Activated B cell treated with CpG ODN at 0.5 μM for 24 hours (primary cell): ENCODE measurements at places on chromosomes 11 and 22.

DNA sequence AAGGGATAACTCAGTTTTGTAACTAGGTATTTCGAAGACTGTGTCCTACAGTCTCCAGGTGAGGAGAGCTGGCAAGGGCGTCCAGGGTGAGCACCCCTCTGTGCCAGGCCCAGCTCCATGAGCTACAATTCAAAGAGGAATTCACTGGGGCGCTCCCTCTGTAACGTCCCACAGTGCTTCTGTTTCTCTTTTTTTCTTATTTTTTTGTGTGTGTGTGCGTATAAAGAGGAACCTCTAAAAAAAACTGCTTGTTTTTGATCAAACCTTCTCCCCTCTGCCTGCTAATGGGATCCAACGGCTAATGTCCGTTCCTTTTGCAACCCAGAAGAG is 17.1 kb downstream of the ASCC2 start:
- H3K4me3 ChIP-seq, result no peak overlapping the region
- H3K4me1 ChIP-seq, result peaks cover 6% of the 10 kb centered on the region
- DNase-seq, result no peak
- peak overlapping the region; percentile 50 for H3K27ac ChIP-seq

- no peaks in the 10 kb centered on the region for H3K4me1 ChIP-seq
- peaks cover 9% of the 10 kb centered on the region for H3K27me3 ChIP-seq
- no peak overlapping the region for H3K27ac ChIP-seq
- H3K36me3 ChIP-seq, result no peaks in the 10 kb centered on the region
- no peak overlapping the region for H3K4me3 ChIP-seq
- DNase-seq, result no peak
Measured at GRCh38 chr11:123143476-123143875, 51.6 kb downstream of the CLMP start.

DNA sequence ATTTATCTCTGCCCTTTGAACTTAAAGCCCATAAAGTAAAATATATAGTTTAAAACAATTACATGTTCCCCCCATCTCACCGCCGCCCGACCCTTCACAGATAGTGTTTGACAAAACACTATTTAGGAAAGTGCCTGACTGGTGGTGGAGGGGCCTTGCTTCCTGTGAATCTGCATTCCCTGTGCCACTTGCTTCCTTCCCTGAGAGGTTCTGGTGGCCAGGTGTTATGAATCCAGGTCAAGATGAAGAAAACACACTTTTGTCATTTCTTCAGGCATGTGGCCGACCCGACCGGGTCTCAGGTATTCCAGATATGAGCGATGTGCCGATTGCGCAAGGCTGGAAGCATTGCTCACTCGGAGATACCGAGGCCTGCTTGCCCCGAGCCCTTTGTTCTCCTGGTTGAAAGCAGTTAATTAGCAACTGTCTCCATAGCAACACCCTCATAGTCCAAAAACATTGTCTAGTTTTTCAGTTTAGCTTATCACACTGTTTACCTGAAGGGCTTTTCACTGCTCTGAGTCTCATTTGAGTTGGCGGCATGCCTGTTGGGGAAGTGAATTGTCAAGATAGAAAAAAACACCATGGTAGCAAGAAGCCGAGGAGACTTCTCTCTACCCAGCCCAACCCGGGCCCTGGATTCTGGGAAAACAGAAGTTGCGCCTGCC is 128.3 kb downstream of the TEAD1 start:
- no peaks in the 10 kb centered on the region for H3K4me1 ChIP-seq
- no peak overlapping the region for H3K4me3 ChIP-seq
- H3K36me3 ChIP-seq, result no peaks in the 10 kb centered on the region
- peaks cover 16% of the 10 kb centered on the region for H3K27me3 ChIP-seq

DNA sequence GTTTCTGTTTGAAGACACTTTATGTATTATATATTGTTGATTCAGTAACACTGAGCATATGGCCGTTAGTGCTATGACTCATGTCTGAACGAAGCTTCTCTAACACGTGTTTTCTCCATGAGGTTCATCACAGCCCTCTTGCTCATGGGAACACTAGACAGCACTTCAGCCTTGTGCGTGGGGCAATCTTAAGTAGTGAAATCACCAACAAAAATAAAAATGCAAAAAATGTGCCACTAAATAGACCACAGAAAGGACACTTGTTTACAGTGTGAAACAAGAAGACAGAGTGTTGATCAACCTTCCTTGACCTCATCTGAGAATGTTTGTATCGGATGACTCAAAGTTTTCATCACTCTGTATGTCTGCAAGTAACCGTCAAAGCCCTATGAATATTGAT is 94.5 kb downstream of the FDX1 start:
- peaks cover 19% of the 10 kb centered on the region for H3K4me1 ChIP-seq
- no peak overlapping the region for H3K27ac ChIP-seq

- no peak overlapping the region for H3K27ac ChIP-seq
- H3K27me3 ChIP-seq, result no peaks in the 10 kb centered on the region
- H3K4me3 ChIP-seq, result no peak overlapping the region
- peaks cover 56% of the 10 kb centered on the region for H3K36me3 ChIP-seq
- DNase-seq, result no peak
Measured at GRCh38 chr11:111829185-111829968, 42.0 kb downstream of the ALG9 start.

DNA sequence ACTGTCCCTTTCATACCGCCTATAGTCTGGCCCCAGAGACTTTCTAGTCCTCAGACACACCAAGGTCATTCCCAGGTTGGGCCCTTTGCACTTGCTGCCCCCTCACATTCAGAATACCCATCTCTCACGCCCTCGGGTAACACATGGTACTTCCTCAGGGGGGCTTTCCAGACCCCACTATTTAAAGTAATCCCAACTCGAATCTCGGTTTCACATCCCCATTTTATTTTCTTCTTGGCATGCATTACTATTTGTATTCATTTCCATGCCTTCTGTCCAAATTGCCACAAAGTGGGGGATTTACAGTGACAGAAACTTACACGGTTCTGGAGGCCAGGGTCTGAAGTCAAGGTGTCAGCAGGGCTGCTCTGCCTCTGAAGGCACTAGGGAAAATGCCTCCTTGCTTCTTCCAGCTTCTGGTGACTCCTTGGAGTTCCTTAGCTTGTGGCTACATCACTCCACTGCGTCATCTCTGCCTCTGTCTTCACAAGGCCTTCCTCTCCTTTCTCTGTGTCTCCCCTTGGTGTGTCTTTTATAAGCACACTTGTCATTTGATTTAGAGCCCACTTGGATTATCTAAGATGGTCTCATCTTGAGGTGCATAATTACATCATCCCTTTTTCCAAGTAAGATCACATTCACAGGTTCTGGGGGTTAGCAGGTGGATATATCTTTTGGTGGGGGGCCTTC is 15.1 kb downstream of the RCN1 start:
- peaks cover 11% of the 10 kb centered on the region for H3K4me1 ChIP-seq
- peaks cover 3% of the 10 kb centered on the region for H3K27me3 ChIP-seq
- DNase-seq, result no peak
- no peak overlapping the region for H3K4me3 ChIP-seq
- peaks cover 23% of the 10 kb centered on the region for H3K36me3 ChIP-seq

- no peak for DNase-seq
- H3K27ac ChIP-seq, result no peak overlapping the region
- H3K27me3 ChIP-seq, result no peaks in the 10 kb centered on the region
Measured at GRCh38 chr11:17385926-17386325, 2.5 kb downstream of the KCNJ11 start.

- no peaks in the 10 kb centered on the region for H3K36me3 ChIP-seq
- no peak overlapping the region for H3K4me3 ChIP-seq
- DNase-seq, result no peak
- H3K27ac ChIP-seq, result no peak overlapping the region
Measured at GRCh38 chr11:36251823-36252222, 37.4 kb downstream of the COMMD9 start.

DNA sequence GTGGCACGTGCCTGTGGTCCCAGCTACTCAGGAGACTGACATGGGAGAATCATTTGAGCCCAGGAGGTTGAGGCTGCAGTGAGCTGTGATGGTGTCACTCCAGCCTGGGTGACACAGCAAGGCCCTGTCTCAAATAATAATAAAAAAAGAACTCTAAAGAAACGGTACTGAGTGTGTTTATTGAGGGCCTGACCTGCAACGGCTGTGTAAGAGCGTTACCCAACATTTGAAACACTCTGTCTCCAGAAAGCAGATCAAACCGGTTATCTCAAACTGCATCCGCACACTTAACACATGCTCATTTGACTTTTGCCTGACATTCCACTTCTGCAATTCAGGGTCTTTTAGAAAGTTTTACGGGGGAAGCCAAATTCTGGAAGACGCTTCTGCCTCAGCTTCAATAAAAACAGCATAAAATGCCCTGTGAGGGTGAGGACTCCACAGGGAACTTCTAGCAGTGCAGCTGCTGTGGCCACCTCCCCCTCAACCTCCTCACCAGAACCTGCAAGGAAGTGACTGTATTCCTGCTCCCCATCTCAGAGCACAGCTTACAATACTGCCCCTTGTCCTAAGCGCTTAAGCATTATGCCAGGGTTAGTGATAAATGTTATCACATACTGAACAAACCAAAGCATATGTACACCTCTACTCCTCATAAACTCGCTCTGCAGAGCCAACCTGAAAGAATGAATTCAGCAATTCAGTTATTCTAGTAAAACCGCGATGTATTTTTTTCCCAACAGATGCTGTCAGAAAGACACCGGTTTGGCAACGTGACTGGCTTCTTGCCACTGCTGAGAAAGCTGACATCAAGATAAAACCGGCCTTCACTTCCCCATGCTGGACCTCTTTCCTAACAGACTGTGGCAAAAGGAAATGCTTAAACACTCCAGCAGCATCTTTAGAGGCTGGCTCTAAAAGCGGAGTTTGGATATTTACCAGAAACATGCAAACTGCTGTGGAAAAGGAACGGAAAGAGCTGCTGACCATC is 52.2 kb downstream of the PRDM10 start:
- DNase-seq, result no peak
- H3K36me3 ChIP-seq, result peaks cover 29% of the 10 kb centered on the region
- no peak overlapping the region for H3K4me3 ChIP-seq
- peaks cover 15% of the 10 kb centered on the region for H3K4me1 ChIP-seq
- H3K27me3 ChIP-seq, result no peaks in the 10 kb centered on the region

DNA sequence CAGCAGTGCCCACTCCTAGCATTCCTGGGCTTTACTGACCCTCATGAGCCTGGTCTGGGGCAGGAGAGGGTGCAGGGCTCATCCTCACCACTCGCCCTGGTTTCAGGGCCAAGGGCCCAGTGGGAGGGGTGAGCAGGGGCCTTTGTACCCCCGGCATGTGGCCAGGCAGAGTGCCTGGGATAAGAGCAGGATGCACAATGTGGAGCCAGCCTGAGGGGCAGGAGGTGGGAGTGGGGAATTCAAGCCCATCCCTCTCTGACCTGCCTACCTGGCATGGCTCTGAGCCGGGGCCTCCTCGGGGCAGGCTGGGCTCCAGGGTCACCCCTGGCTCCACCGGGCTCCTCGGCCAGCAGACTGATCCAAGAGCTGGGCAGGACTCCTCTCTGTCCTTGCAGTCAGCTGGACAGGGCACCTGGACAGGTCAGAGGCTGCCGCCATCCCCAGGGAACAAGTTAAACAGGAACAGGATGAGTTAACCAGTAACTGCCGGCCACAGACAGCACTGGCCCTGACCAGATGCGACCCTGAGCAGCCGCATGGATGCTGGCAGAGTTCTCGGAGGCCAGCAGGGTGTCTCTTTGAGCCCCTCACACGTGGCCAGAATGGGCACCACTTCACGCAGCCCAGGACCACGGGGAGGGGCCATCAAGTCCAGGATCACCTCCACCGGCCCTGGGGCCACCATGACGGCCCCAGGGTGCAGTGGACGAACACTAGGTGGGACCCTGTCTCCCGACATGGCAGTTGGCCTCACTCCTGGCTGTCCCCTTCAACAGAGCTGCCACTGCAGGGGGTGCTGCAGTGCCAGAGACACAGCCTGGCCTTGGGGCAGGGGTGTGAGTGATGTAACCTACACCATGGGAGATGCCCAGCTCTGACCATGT is 5.0 kb downstream of the SIGIRR start:
- DNase-seq, result no peak
- H3K36me3 ChIP-seq, result no peaks in the 10 kb centered on the region
- peaks cover 16% of the 10 kb centered on the region for H3K4me1 ChIP-seq
- H3K27ac ChIP-seq, result no peak overlapping the region

DNA sequence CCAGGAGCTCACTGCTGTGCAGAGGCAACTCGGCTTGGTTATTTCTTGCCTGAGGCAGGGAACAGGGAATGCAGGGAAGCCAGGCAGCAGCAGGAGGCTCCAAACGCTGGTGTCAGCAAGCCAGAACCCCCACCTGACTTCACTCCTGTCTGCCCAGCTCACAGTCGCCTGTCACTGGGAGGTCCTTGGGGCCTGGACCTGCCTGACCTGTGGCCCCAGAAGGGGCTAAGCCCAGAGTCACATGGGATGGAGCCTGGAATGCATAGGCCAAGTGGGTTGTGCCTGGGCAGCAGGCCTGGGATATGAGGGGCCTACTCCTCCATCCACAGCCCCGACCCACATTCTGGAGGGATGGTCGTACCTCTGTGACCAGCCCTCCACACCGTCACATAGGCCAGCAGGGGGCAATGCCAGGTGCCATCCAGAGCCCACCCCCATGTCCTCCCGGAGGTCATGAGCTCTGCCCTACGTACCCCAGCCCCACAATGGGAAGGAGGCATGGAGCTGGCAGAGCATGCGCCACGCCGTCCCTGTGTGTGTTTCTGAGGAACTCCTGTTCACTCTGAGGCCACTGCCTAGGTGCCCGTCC is 5.2 kb downstream of the RASSF7 start:
- peaks cover 5% of the 10 kb centered on the region for H3K36me3 ChIP-seq
- H3K4me1 ChIP-seq, result peaks cover 13% of the 10 kb centered on the region
- no peak for DNase-seq
- no peaks in the 10 kb centered on the region for H3K27me3 ChIP-seq
- no peak overlapping the region for H3K4me3 ChIP-seq
- H3K27ac ChIP-seq, result no peak overlapping the region

GRCh38 chr11:76823481-76824028 is 37.2 kb upstream of the ACER3 start:
- H3K27ac ChIP-seq, result no peak overlapping the region
- no peak for DNase-seq
- no peaks in the 10 kb centered on the region for H3K36me3 ChIP-seq

- no peaks in the 10 kb centered on the region for H3K36me3 ChIP-seq
- H3K4me3 ChIP-seq, result no peak overlapping the region
- H3K27me3 ChIP-seq, result no peaks in the 10 kb centered on the region
- peaks cover 17% of the 10 kb centered on the region for H3K4me1 ChIP-seq
- no peak for DNase-seq
Measured at GRCh38 chr22:38572065-38572464, 2.1 kb upstream of the DMC1 start.

- H3K4me3 ChIP-seq, result no peak overlapping the region
- peaks cover 78% of the 10 kb centered on the region for H3K36me3 ChIP-seq
- H3K27me3 ChIP-seq, result no peaks in the 10 kb centered on the region
- H3K27ac ChIP-seq, result no peak overlapping the region
Measured at GRCh38 chr11:47631473-47631872, 10.9 kb downstream of the MTCH2 start.

GRCh38 chr11:128498721-128499245 is 88.6 kb downstream of the ETS1 start:
- DNase-seq, result no peak
- H3K27me3 ChIP-seq, result no peaks in the 10 kb centered on the region
- H3K27ac ChIP-seq, result peak overlapping the region; percentile 93
- H3K4me1 ChIP-seq, result peaks cover 98% of the 10 kb centered on the region
- peaks cover 75% of the 10 kb centered on the region for H3K36me3 ChIP-seq
